Esophagus muscularis mucosa (tissue), 4 donors: ENCODE measurements at places on chromosomes 7 and 10. TPM values are rescaled to one million over a fixed set of nuclear protein-coding genes. Genes with fewer than 3 reads are reported as not detected.

GRCh38 chr10:87750001-87750671 is 67.9 kb downstream of the ATAD1 start:
- no peak for DNase-seq

DNA sequence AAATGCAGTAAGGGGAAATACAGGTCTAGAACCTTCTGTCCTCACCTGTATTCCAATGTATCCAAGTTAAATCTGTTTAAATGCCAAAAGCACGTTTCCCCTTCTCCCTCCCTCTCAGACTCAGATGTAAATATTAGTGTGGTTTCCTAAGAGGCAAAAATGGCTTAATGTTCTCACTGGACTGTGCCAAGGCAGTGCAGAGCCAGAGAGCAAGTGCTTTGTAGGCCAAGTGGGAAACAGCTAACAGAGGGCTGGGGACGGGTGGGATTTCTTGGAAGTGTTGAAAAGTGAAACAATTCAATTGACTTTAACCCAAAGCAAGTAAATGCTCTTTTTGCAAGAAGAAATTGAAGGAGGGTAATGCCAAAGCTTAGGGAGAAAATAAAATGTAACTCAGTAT is 103.1 kb downstream of the GSAP start:
- DNase-seq: no peak

DNA sequence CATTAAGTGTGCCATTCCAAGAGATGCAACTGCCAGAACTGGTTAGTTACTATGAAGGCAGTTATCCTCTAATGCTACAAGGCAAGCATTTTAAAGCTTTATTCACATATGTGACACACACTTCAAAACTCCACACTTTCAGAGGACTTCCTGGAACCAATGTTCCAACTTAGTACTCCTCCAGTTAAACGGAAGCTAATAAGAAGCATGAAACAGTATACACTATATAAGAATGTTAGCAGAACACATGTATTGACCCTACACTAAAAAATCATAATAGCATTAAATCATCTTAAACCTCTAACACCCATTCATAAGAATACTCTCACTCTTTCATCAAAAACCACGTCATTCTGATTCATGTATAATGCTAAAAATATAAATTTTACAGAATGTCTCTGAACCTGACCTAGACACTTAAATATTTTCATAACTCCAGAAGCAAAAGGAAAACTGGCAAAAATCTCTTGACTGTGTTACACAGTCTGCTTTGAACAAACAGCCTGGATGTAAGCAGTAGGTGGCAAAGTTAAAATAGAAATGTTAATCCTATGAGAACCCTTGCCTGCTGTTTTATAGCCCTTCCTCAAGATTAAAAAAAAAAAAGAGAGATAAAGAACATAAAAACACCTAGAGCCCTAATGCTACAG is 135.0 kb downstream of the SEMA3C start:
- no peak for DNase-seq

GRCh38 chr7:68295386-68295785 is 1298.8 kb downstream of the TYW1 start:
- DNase-seq: peak; percentile 91

- no peak for DNase-seq
Measured at GRCh38 chr7:45036317-45036716, 36.3 kb downstream of the CCM2 start.

SHOC2 gene
- total RNA-seq: 54.4 TPM

DNA sequence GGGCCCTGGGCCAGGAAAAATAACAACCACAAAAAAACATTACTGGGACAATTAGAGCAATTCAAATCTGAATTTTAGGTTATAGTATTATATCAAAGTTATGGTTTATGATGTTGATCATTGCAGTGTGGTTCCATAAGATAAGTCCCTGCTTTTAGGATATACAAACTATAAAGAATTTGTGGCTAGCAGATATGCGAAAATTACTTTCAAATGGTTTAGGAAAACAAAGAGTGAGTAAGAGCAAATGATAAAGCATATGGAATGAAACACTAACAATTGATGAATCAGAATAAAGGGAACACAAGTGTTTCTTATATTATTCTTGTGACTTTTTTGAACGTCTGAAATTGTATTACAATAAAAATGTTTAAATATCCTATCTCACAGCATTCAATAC is 64.4 kb upstream of the HECTD2 start:
- DNase-seq: no peak

DNA sequence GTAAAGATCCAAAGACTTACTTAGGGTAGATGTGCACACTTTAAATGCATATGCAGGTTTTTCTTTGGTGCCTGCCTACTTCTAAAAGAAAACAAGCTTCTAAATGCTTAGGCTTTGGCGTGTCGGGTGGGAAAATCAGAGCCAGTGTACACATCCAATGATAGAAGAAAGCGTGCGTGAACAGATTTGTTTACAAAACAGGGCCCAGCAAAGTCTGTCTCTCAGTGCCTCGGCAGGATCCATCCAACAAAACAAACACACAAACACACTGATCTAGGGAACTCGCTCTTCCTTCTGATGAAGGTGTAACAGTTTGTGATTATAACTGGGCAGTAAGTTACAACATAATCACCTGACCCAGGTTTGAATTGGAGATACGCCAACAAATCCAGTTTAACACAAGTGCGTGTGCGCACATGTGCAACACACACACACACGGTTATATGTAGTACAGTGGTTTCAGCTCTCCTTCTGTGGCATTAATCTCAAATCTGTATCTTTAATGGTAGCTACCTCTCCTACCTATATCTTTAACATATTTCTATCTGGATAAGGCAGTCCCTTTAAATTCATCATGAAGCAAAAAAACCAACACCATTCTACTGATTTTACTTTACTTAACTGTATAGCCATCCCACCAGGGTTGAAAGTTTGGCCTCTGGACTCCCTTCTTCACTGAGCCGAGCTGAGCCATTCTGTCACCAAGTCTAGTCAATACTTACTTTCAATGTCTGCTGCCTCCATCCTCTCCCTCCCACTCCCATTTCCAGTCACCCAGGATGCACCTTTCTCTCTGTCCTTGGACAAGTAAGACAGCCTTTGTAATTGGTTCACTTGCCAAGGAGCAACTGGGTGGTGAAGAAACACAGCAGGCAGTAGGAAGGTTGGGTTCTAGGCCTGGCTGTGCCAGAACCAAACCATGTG is 184.4 kb upstream of the KLF14 start:
- no peak for DNase-seq

SPDYE1 gene
- total RNA-seq: not detected

EN2 gene
- 0.06 TPM for total RNA-seq

CYP26C1 gene
- under 0.01 TPM for total RNA-seq

SLIT1 gene
- 0.42 TPM for total RNA-seq

DNA sequence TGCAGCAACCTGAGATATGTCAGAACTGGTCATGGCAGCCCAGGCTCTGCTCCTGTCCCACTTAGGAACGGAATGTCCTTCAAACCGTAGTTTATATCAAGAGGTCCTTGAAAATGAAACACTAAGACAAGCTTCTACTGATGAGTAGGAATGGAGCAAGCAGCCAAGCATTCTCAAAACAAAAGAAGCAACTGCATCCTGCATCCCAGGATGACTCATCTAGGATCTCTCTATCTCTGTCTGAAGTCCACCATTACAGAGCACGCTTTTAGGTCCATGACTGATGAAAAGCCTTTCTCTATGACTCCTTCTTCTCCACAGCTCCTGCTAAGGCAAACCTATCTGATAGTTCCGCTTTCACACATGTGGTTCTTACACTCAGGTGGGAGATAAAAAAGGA is 16.3 kb downstream of the MBL2 start:
- DNase-seq: peak; percentile 47

STARD3NL gene
- 29.2 TPM for total RNA-seq

DNA sequence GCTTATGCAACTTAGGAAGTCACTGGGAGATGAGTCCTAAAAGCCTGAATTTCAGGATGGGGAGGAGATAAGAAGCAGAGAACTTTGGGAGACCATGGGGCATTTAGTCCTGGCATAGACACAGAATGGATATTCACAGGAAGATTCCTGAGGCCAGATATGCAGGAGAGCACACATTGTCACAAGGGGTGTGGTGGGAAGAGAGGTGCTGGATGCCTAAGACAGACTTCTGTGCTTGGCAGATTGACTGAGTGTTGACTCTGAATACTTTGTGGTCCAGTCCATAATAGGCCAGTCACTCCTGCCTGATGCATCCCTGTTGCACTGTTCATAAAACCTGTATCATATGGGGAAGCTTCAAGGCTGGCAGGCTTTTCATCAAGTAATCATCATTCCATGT is 18.5 kb downstream of the SRI start:
- DNase-seq: no peak
